ENCODE measurements at places on chromosomes 5 and 9.

GRCh38 chr9:91243029-91243428 is 118.7 kb downstream of the AUH start:
- DNase-seq = no peak

GRCh38 chr5:79225441-79225840 is 10.5 kb upstream of the JMY start:
- no peak for DNase-seq

- no peak for DNase-seq
Measured at GRCh38 chr5:181161534-181162175, 14.3 kb downstream of the OR2V2 start.

DNA sequence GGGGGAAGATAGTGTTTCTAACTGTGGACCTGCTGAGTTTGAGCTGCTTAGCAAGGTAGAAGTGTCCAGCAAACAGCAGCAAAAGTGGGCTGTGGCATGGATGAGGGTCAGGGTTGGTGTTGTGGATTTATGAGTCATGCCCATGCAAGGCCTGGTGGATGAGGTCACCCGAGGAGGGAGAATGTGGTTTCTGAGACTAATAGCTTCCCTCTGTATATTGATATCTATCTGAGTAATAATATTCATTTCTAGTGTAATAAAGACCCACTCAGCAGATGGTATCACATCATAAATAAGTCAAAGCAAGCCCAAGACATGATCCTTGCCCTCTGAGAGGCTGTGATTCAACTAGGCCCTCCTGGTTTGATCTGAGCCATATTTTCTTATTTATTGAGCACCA is 597.8 kb upstream of the CLINT1 start:
- DNase-seq = no peak

GRCh38 chr5:125815-126214 is 33.8 kb downstream of the PLEKHG4B start:
- no peak for DNase-seq

Data from eye (tissue), 1 donor.